NCI-H2081 treated with DMSO at 0.1 percent for 48 hours (cell line): ENCODE measurements at places on chromosomes 4 and X.

DNA sequence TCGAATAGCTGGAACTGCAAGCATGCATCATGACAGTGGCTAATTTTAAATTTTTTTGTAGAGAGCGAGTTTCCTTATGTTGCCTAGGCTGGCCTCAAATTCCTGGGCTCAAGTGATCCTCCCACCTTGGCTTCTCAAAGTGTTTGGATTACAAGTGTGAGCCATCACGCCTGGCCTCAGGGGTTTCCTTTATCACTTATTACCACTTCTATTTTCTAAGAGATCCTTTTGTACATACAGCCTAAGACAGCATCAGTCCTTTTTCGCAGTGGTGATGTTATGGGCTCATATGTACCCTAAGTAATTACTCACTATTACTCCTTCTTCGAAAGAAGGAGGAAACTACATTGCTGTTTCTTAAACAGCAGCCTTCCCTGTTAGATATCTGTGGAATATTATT is 54.1 kb upstream of the CDKN2AIP start:
- no peak for DNase-seq

DNA sequence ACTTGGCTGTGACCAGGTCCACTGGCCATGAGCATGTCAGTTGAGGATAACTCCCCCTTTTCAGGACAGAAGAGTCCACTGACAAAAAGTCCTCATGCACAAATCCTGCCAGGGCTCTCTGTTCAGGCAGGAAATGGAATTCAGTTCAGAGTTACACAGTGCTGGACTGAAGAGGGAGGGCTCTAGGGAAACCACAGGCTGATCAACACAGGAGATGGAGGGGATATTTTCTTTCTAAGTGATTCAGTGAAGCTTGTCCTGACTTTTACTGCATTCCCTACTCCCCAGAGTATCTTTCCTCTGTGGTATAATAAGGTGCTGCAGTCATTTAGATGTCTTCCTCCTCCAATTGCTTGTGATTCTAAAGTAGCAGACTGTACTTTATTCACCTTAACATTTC is 335.5 kb upstream of the IGFBP7 start:
- DNase-seq = no peak

DNA sequence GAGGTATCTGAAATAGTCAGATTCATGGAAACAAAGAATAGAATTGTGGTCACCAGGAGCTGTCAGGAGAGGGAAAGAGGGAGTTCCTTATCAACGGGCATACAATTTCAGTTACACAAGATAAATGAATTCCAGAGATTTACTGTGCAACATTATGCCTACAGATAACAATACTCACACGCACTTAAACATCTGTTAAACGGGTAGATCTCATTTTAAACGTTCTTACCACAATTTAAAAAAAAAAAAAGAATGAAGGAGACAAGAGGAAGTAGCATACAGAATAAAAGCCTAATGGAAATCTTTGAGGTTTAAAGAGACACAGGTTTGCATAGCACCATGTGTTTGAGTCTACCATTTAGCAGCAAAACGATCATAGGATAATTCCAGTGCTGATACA is 298.0 kb downstream of the DKK2 start:
- no peak for DNase-seq

- DNase-seq = no peak
Observed at GRCh38 chrX:13899607-13900006, 82.7 kb upstream of the GPM6B start.

DNA sequence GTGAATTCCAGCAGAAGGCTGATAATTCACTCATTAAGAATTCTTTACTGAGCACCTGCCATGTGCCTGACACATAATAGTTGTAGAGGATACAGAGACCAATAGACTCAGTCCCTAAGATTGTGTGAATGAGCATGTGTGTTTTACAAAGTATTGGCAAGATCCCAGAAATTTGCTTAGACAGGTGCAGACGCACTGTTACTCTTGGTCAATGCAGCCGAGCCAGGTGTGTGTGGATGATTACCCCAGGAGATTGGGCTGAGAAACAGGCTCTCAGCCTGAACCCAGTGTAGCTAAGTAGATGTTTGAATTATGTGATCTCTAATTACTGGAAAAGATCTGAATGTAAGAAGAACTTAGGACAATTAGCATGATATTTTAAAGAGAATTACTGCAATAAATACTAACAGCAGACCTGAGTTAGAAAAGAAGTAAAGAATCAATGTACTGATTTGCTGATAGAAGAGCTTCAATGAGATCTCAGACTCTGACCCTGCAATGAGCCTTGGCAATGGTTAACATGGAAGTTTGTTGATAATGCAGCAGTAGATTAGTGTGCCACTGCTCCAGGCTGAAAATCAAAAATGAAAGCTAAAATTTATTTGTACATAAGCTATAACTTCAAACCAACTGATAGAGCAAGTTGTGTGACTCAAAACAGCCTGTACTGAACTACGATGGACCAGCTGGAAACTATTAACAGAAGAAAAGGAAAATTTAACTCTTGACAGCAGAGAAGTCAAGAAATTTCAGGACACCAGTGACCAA is 32.2 kb upstream of the NDST4 start:
- DNase-seq = peak; percentile 79

GRCh38 chrX:143648705-143649104 is 12.8 kb upstream of the SLITRK4 start:
- DNase-seq = no peak

GRCh38 chr4:128427832-128428366 is 140.3 kb upstream of the PGRMC2 start:
- DNase-seq = peak; percentile 18

DNA sequence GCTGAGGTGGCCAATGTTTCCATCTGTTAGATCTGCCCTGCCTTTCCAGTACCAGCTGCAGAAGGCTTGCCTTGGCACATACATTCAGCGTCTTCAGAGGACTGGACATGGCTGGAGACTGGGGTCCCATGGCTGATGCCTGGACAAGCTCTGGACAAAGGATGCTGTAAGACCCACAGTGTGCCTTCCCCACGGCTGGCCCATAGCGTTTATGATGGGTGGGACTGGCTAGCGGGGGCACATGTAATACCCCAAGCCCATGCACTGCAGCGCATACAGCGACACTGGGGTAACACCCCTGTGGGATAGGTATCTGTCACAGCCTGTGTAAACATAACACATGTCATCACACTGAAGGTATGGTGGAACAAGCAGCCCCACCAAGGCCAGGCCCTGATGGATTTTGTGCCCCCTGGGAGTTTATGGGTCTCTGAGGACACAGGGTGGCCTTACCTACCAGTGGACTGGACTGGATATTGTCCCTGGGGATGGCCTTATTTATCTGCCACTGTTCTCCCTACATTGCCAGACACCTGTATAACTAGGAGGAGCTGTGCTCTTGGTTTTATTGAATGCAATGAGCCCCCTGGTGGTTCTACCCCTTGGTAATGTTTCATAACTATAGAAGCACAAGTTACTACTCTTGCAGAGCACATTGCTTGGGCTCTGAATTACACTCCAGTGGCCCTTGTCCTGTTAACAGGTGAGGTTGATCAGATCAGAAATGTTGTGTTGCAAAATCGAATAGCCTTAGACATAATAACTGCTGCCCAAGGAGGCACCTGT is 34.3 kb upstream of the TACR3 start:
- no peak for DNase-seq

- DNase-seq = no peak
Observed at GRCh38 chr4:67533112-67533511, 12.2 kb downstream of the CENPC start.

DNA sequence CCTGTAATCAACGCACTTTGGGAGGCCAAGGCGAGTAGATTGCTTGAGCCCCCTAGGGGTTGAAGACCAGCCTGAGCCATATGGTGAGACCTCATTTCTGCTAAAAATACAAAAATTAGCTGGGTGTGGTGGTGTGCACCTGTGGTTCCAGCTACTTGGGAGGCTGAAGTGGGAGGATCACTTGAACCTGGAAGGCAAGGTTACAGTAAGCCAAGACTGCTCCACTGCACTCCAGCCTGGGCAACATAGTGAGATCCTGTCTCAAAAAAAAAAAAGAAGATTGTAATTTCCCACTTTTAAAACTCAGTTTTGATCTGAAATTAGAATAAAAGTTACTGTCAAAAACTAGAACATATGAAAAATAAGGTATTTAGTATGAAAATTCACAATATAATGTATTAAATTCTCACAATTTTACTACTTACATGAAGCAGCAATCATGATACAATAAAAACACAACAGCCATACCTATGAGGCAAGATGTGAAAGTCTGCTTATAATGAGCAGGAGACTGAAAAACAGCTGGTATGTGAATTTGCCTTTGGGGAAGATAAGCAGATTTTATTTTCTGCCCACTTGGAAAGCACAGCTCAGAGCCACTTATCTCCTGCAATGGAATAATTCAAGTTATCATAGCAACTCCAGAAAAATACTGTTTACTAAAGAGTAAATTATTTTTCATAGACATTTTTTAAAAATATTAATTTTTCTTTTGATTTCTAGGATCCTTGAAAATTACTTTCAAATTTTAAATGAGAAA is 50.6 kb downstream of the ZGRF1 start:
- DNase-seq = no peak

DNA sequence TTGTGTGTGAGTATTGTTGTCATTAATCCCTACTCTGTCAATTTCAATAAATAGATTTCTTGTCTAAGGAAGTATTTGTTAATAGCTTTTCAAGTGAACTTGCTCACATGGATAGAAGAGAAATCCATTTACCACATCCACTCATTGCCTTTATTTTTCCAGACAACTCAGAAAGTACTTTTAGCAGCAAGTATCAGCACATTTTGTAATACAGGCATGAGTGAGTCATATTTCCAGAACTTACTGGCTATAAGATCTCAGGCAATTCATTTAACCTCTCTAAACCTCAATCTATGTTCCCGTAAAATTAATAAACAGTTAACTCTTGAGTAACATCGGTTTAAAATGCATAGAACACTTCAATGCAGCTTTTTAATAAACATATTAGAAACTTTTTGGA is 317.9 kb upstream of the PCDH7 start:
- DNase-seq = no peak
